ENCODE measurements at places on chromosomes 3 and 15.

- no peak for DNase-seq
These were observed 85.3 kb downstream of the MEIS2 start for GRCh38 chr15:37015035-37015434.

DNA sequence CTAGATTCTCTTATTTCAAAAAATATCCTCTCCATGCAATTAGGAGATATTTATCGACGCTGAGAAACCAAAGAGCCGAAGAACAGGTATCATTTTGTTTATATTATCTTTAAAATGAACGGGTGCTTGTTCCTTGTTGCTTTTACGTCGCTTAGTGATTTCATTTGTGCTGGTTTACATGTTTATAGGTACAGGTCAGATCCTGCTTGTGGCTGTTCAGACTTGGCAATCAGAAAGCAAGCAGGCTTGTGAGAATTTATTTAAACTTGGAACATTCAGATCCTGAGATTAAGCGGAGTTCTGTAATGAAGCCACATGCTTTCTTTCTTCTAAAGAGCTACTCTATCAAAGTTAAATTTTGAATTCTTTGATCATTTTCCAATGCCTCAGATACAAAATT, 43.0 kb upstream of the ATP2C1 start:
- no peak for DNase-seq

GRCh38 chr3:12895391-12896062, 54.2 kb upstream of the RPL32 start:
- no peak for DNase-seq

- no peak for DNase-seq
These were observed 23.9 kb upstream of the MOBP start for GRCh38 chr3:39443530-39443929.

Measured in activated CD4-positive, alpha-beta T cell treated with anti-CD3 and anti-CD28 coated beads for 48 hours (primary cell).